ENCODE measurements at places on chromosomes 5 and 9. TPM values are rescaled to one million over a fixed set of nuclear protein-coding genes. Genes with fewer than 3 reads are reported as not detected.

SLC6A18 gene
- total RNA-seq, result not detected

CATSPER3 gene
- 0.13 TPM for total RNA-seq

ACSL6 gene
- not detected for total RNA-seq

PCDHGB4 gene
- total RNA-seq, result 26.2 TPM

HSD17B3 gene
- not detected for total RNA-seq

CDH9 gene
- not detected for total RNA-seq

FAM78A gene
- 0.54 TPM for total RNA-seq

GSN gene
- total RNA-seq, result 379 TPM

FAM163B gene
- not detected for total RNA-seq

IFNA17 gene
- total RNA-seq, result not detected

ABO gene
- not detected for total RNA-seq

IRX1 gene
- 0.22 TPM for total RNA-seq

SPINK5 gene
- not detected for total RNA-seq

TEX48 gene
- total RNA-seq, result not detected

SRD5A1 gene
- total RNA-seq, result 11.0 TPM

GPX8 gene
- 265 TPM for total RNA-seq

TAS2R1 gene
- total RNA-seq, result not detected

FOXD4L3 gene
- not detected for total RNA-seq

PPP2R2B gene
- total RNA-seq, result 1.8 TPM

RGS3 gene
- total RNA-seq, result 87.5 TPM

NCS1 gene
- total RNA-seq, result 26.7 TPM

PCA3 gene
- 0.65 TPM for total RNA-seq

LECT2 gene
- total RNA-seq, result not detected

ZBTB26 gene
- 6.0 TPM for total RNA-seq

LEAP2 gene
- 0.32 TPM for total RNA-seq

APC gene
- 74.6 TPM for total RNA-seq

ZBED3 gene
- total RNA-seq, result 1.1 TPM

MOB3B gene
- 0.22 TPM for total RNA-seq
